ENCODE measurements at places on chromosomes 3 and 15.

DNA sequence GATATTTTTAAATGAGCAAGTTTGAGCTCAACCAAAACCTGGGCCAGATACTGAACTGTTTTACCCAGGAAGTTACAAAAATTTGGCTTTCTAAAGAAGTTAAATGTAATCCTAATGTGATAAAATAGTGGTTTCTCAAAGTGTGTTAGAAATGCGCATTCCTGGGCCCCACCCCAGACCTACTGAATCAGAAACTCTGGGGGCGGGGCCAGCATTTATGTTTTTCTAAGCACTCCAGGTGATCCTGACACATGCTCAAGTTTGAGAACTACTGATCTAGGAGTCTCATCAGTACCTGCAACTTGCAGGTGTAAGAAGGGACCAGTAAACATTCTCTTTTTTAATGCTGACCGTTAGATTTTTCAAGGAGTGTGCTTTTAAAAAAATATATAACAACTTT, 190.6 kb downstream of the VPS13C start:
- no peak for DNase-seq

DNA sequence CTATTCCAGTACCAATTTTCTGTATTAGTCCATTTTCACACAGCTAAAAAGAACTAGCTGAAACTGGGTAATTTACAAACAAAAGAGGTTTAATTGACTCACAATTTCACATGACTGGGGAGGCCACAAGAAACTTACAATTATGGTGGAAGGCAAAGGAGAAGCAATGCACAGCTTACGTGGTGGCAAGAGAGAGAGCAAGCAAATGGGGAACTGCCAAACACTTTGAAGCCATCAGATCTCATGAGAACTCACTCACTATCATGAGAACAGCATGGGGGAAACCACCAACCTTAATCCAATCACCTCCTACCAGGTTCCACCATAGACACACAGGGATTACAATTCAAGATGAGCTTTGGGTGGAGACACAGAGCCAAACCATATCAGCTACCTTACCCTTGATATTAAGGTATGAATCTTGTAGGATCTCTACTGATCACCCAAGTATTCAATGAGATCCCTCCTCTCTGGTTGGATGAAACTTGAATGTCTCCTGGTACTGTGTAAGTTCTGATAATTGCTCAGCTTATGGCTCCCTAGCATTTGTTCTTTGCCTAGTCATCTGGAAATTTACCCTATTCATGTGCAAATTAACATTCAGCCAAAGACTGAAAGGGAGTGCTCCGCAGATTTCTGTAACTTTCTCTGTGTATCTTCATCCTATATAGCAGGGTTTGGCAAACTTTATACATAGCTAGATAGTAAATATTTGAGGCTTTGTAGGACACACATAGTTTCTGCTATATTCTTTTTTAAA, 38.9 kb downstream of the MYL3 start:
- no peak for DNase-seq

GRCh38 chr15:64224511-64224910, 61.7 kb upstream of the PPIB start:
- no peak for DNase-seq

DNA sequence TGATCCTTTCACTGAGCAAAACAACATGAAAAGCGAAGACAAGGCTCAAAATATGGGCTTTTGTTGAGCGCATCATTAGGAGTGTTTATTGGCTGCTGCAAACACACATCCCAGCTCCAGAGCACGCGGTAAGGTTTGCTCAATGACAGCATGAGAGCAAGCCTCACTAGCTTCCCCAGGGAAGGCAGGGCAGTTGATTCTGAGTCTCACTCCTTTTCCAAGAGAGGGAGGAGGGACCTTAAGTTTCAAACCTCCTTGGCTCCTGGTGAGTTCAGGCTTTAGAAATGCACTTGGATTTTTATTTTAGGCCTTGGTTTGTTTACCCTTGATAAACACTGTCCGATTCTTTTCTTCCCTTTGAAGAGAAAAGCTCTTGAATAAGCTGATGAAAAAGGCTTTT, 69.1 kb upstream of the CACNA2D3 start:
- DNase-seq, result no peak

DNA sequence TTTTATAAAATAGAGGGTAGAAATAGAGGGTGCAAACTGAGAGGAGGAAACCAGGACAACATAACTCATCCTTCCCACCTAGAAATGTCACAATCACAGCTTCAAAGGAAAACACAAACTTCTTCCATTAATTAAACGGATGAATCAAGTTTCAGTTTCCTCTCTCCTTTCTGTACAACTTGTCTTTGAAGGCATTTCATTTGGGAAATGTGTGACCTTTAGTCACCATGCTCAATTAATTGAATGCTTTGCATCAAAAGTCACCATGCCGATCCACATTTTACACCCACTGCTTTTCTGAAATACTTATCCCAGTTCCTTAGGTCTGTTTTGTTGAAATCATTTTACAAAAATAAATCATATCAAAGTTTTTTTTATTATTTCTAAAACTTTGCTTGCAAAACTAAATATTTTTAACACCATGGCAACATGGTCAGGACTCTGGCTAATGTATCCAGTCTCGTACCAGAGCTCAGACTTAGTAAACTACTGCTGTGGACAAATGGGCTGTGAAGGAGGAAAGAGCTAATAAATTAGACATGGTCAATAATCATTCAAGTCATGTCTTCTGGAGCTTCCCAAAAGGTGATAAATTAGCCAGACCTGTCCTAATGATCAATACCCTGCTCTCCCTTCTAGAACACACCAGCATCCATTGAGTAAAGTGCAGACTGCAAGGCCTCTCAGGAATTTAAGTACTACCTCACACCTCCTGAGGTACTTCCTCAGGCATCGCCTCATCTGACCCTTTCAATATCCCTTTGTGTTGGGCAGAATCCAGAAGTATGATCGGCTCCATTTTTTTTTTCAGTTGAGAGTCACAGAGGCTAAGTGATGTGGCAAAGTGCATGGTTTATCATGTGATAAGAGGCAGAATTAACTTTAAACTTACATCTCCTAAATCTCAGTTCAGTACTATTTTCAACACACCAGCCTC, 161.3 kb downstream of the GREM1 start:
- no peak for DNase-seq

GRCh38 chr3:55077726-55078125, 149.9 kb upstream of the LRTM1 start:
- no peak for DNase-seq

GRCh38 chr15:62835351-62835750, 207.2 kb upstream of the TPM1 start:
- DNase-seq, result no peak

DNA sequence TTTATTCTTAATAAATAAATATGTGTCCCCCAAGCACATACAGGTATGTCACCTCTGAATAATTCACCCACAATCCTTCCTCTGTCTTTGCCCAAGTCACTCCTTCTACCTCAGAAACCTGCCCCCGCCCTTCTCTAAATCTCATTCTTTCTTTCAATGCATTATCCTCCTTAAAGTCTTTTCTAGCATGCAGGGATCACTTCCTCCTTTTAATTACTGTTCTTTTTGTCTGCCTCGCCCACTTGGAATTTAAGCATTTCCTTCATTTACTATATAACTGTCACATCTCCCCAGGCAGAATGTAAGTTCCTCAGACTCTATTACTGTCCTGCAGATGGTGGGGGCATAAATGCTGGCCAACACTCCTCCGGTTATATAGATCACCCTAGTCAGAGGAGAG, 7.8 kb downstream of the CCDC80 start:
- DNase-seq, result no peak

DNA sequence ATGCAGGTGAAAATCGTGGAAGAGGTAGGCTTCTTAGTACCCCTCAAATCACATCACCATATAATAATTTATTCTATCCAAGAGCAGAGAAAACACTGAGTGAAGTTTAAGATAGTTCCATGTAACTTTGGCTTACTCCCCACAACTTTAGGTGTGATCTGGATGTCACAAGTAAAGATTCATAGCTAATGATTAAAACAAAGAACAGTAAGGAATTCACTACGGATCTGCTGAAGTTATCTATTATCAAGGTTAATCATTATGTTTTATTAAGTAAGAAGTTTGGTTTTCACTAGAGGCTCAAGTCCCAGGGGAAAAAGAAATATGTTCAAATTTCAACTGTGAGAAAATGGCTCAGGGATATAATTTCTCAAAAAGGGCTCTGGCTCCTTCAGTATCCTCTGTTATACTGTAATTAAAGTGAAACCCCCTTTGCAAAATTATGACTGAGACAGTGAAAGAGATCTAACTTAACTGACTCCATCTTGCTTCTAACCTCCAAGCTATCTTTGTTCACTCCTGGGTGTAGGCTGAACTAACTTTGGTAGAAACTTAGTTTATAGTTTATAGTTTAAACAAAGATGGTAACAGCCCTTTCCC, 17.1 kb downstream of the CD80 start:
- DNase-seq, result no peak

- no peak for DNase-seq
These were observed 53.4 kb upstream of the EIF5A2 start for GRCh38 chr3:170961616-170962400.

DNA sequence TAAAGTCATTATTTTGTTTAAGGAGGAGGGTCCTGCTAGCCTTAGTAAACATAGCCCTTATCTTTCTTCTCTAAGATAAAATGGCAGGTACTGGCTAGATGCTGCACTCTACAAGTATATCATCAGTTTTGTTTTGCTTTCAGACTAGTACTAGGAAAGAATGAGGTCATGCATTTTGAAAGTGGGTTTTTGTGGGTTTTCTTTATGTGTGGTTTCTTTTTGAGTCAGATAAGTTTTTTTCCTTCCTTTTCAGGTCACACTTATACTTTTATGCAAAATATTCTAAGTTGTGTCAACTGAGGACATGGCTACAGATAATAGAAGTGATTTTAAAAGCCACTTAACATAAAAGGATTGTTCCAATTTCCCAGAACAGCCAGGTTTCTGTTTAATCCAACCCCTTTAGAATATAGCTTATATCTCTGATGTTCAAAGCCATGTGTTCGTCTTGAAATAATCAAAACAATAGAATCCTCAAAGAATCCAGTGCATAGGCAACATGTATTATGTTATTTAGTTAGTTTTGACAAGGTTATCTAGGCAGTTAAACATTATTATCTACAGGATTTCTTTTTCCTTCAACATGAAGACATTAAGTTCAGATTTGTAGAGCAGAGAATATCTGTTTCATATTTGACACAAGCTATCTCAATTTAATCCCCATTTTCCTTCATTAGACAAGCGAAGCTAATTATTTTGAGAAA, 406.2 kb downstream of the RBMS3 start:
- no peak for DNase-seq

DNA sequence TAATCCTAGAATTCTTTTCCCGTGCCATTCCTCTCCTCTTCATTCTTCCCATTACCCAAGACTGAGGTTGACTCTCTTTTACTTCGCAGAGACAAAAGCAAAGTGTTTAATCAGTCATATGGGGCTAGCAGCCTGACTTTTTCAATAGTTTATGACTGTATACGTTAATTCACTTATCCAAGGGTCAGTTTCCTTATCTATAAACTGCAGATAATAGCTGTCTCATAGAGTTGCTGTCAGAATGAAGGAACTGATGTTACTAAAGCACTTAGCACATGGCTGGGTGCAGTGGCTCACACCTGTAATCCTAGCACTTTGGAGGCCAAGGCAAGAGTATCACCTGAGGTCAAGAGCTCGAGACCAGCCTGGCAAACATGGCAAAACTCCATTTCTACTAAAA, 43.5 kb upstream of the ULK4 start:
- DNase-seq, result no peak

DNA sequence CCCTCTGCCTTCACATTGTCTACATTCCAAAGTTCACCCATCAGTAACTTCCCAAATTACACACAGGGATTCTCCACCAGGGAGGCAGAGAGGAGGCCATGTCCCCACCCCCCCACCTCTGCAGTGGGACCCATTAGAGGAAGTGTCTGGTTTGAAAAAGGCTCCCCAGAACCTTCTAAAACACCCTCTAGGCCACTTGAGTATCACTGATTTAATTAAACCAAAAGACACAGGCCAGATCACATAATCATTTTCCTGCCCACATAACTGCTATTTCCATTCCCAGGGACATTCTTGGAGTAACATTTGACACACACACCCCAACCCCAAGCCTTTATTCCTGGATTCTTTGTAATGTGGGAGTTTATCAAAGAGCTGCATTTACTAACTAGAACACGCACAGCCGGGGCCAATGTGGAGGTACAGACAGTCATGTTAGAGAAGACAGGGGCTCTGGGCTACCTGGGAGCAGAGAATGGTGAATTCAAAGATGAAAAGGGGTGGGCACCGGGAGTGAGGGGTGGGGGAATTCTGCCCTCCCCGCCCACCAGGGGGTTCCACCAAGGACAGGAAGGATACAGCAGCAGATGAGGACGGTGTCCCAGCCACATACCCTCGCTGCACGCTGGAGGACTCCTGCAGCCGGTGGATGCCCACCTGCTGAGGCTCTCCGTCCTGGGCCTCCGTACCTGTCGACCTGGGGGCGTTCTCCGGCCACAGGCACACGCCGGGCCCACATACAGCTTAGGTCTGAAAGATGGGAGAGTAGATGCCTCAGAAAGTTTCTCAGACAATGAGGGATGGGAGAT, 201.4 kb upstream of the CTNNB1 start:
- no peak for DNase-seq

DNA sequence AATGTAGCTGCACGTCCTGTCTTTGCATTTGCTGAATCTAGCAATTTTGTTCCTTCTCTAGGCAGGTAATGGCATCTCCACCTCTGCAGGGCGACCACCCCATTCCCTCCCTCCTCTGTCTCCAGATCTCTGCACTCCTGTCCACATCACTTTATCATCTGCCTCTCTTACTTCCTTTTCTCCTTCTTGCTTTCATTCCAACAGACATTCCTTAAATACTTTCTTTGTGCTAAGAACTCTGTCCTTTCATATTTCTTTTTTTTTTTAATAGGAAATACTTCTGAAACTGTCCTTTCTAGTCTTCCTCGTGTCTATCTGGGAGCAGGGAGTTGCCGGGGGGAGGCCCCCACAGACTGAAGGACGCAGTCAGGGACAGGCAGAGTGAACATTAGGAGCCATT, 7.2 kb downstream of the ITIH3 start:
- DNase-seq, result no peak

GRCh38 chr3:10515884-10516495, 10.6 kb upstream of the ATP2B2 start:
- DNase-seq, result no peak

DNA sequence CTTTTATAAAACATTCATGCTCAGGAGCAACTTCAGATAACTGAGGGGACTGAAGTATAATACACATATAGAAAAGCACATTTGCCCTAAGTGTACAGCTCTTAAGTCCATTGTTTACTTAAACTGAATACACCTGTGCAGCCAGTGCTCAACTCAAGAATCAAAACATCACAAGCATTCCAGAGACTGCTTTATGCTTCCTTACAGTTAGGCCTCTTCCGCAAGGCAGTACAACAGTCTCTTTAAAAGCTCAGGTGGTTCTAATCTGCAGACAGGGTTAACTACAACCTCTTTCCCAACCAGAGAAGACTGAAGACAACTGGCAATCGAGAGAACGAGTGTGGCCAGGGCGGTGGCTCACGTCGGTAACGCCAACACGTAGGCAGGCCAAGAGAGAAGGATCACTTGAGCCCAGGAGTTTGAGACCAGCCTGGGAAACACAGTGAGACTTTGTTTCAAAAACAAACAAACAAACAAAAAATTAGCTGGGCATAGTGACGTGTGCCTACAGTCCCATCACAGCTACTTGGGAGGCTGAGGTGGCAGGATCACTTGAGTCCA, 16.9 kb downstream of the MCCC1 start:
- DNase-seq, result no peak

GRCh38 chr3:55524565-55525244, 37.6 kb upstream of the WNT5A start:
- DNase-seq, result no peak

- DNase-seq, result no peak
These were observed 19.6 kb downstream of the CSRNP1 start for GRCh38 chr3:39133822-39134221.

All from effector CD8-positive, alpha-beta T cell (primary cell).